ENCODE measurements at places on chromosomes 5 and 9. TPM values are rescaled to one million over a fixed set of nuclear protein-coding genes. Genes with fewer than 3 reads are reported as not detected.

Gene KIAA1958
- 10.4 TPM for total RNA-seq

- no peak for DNase-seq
Measured at GRCh38 chr5:1699394-1699793, 100.2 kb downstream of the MRPL36 start.

Gene DAB2IP
- total RNA-seq = 41.4 TPM

DNA sequence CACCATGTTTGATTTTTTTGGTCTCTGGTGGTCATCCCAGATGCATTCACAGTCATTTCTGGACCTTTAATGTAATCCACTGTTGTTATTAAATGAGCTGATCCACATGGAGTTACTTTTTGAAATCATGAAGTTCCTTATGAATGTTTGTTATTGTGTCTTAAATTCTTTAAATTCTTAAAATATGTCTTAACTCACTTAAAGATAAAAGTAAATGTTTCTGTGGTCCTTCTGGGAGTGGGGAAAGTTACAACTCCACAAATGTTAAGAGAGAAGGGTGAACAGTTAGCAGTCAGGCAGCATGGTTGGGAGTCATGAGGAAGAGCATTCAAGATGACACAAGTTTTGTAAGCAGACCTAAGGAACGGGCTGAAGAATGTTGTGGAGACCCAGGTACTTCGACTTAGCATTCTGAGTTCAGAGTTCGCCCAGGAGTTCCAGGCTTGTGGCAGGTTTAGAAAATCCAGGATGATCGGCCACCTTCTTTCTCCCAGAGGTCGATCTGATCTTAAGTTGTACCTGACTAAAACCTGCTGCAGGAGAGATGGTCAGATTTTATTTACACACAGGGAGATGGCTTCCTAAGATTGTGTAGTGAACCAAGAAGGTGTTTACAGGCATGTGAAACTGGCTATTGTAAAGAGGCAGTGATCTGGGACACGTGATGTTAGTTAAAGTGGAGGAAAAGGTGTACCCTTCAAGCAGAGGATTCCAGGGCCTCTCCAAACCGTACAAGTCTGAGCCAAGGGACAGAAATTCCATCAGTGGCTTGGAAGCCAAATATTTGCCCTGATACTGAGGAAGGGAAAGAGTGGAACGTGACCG, 17.2 kb downstream of the SLC1A1 start:
- DNase-seq = no peak

- peak; percentile 58 for DNase-seq
Measured at GRCh38 chr5:120252839-120253238, 211.3 kb upstream of the PRR16 start.

All from astrocyte (in vitro differentiated cells and primary cell).